Gastrocnemius medialis (tissue), 4 donors: ENCODE measurements at places on chromosomes 16 and 17.

DNA sequence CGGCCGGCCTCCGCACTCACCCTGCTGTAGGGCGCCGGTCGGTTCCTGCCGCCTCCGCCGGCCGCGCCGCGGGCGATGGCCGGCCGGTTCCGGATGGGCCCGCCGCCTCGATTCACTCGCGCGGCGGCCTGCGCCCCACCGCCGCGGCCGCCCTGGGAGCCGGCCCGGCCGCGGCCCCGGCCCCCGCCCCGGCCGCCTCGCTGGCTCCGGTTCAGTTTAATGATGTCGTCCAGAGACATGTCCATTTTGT, 158 bp downstream of the ALYREF start:
- DNase-seq, result no peak

DNA sequence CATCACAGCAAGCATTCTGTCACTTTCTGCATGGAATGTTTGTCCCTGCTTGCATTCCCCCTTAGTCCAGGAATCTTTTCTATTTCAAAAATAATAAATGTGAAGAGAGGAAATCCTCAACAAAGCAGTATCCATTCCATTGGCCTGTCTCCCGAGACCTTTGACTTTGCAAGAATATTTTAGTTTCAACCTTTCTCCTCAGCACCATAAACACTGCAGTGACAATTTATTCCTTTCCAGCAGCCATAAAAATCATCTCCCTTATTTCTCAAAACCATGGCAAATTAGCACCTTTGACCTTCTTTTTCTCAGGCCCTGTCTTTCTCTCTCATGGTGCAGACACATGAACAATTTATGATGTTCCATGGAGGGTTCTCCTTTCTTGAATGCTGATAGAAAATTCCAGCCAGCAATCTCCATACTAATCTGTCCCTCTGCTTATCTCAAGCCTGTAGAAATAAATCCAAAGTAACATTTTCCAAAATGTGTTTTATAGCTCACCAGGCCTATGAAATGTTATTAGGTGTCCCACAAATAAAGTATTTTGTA, 352.1 kb upstream of the CCL2 start:
- DNase-seq, result no peak

DNA sequence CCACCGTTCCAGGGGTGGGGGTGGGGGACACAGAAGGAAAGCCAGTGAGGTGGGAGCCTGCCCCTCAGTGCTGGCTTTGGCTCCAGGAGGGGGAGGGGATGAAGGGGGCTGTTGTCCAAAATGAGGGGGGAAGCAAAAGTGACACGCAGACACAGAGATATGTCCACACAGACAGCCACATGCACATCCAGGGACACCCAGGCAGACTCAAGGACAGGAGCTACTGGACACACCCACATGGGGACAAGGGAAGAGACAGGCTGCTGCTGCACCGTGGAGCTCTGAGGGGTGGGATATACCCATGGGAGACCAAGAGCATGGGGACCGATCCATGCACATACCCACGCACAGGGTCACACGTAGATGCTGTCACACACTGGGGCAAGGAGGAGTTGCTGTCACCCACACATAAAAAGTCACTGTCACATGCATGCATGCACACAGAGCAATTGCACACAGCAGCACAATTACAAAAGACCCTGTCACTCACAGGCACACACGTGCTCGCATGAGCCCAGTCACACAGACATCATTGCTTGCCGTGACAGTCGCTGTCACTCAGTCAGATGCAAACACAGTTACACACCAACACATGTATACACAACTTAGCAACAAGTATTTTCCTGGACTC, 1.3 kb downstream of the THRA start:
- DNase-seq, result peak; percentile 80

DNA sequence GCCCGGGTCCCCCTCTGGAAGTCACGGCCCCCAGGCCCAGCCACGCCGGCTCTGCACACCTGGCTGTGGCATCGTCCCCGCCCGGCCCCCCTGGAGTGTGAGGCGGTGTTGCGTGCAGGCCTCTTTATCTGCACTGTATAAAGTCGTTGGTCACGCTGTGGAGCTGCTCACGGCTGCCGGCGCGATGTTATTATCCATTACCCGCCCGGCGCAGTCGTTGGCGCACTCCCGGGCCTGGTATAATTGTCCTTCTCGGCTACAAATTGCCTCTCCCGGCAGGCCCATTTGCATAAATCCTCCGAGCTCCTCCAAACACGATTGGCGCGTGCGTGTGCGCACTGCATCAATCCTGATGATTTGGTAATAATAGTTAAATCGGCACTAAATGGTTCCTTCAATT, 57.8 kb downstream of the BAHCC1 start:
- DNase-seq, result no peak

- no peak for DNase-seq
Measured at GRCh38 chr17:82718986-82719685, 2.6 kb downstream of the FN3KRP start.

- DNase-seq, result no peak
Measured at GRCh38 chr16:80580109-80580832, 39.5 kb downstream of the DYNLRB2 start.

DNA sequence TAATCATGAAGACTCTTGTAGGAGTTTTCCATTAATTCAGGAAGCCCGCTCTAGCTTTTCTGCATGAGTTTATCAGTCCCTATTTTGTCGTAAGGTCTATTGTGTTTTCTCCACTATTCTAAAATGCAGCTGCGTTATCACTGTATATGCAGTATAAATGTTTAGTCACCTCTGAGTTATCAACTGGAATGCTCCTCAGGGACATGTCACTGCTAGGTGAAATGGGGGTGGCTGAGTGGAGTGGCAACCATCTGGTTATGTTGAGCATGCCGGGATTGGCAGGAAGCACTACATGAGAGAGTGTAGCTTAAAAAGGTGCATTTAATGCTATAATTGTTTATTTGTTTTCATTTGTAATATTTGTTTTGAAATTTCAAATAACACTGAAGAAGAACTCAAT, 285.2 kb upstream of the ELAC2 start:
- DNase-seq, result no peak

DNA sequence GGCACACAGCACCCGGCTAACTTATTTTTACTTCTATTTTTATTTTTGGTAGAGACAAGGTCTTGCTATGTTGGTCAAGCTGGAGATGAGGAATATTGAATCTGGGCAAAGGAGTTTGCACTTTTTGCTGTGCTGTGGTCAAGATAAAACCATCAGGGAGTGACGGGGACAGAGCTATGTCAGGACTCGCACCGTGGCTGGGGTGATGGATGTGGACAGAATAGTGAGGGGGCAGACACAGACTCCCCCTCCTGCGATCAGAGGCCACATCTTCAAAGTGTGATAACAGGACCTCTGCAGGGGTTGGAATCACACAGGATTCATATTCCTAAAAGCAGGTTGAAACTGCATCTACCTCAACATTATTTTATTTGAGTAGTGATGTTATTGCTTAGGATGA, 25.6 kb downstream of the IL21R start:
- DNase-seq, result no peak

- DNase-seq, result peak; percentile 77
Measured at GRCh38 chr16:17404941-17405689, 65.6 kb downstream of the XYLT1 start.

GRCh38 chr16:48126801-48127644, 28.8 kb downstream of the ABCC12 start:
- DNase-seq, result peak; percentile 24

DNA sequence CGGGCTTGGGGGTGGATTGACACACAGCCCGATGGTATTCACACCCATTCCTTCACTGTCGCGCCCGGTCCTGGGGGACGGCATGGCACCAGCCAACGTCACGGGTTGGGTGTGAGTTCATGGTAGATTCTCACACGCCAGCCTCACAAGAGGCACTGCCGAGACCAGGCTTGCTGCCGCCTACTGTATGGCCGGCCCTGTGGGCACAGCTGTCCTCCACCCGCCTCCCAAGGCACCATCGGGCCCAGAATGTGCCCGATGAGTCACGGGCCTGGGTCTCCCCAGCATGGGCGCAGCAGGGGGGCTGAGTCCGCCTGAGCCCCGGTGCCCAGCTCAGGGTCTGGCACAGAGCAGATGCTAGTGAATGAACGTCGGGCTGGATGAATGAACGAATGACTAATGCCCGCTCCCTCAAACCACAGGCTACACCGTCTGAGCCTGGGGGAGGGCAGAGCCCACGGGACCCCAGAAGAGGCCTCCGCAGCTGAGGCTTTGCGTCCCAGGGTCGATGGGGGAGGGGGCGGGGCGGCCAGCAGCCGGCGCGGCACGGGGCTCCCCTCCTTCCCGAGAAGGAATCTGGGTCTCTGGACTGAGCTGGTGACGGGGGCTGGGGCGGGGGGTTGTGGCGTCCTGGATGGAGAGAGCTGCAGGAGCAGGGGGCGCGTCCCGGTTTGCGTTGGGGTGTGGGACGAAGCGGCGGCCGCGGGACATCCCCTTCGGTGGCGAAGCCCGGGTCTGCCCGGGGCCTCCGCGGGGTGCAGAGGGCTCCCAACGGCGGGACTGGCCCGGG, 829 bp downstream of the PITPNM3 start:
- DNase-seq, result no peak

DNA sequence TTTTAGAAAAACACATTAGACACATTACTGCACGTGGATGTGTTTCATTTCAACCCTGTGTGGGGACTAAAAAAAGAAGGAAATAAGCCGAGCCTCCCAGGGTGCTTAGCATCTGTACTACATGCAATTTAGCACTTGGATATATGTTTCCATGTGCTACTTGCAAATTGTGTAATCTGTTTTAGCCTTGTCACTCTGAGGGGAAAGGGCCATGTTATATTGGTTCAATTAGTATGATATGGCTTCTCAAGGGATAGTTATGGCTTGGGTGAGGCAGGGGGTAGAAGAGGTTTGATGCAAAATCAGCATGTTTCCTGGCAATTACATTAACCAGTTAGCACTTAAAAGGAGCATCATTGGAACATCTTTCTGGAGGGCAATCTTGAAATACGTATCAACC, 353.5 kb upstream of the GOT2 start:
- DNase-seq, result no peak

- no peak for DNase-seq
Measured at GRCh38 chr16:56242740-56243139, 51.5 kb downstream of the GNAO1 start.

- DNase-seq, result no peak
Measured at GRCh38 chr17:2776589-2777241, 19.5 kb upstream of the RAP1GAP2 start.

GRCh38 chr17:4599505-4600281, 15.4 kb downstream of the SMTNL2 start:
- peak; percentile 97 for DNase-seq

DNA sequence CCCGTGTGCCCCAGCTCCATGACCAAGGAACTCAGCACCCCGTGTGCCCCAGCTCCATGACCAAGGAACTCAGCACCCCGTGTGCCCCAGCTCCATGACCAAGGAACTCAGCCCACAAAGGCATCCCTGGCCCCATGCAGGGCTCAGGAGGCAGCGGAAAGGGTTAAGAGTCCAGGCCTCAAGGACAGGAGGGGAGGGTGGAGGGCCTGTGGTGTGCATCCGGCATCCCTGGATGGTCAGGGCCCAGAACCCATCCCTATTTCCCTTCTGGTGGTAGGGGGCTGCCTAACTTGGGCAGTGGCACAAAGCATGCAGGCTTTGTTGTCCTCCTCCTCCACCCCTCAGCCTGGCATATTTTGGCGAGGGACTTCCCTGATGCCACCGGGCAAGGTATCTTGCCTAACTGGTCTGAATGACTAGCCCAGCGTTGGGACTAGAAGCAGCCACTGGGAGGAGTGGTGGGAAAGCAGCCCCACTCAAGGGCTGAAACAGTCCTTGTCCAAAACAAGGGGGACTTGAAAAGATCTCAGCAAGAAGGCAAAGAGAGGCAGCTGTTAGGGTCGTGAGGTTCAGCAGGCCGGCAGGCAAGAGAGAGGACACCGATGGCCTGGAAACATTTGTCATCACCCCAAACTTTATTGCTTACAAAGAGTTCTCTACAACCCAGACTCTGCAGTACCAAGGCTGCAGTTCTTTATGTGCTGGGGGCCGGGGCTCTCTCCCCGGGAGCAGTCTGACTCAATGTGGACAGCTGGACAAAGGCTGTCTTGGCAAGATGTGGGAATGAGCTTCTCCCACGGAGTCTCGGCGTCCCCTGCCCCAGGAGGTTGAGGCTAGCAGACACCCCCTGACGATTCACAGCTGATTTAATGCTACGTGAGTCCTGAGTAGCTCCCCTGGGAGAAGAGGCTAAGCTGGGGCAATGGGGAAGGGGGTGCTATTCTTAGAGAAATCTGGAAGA, 902 bp upstream of the SPATA32 start:
- DNase-seq, result peak; percentile 21

- no peak for DNase-seq
Measured at GRCh38 chr17:72600934-72601333, 480.1 kb downstream of the SOX9 start.

DNA sequence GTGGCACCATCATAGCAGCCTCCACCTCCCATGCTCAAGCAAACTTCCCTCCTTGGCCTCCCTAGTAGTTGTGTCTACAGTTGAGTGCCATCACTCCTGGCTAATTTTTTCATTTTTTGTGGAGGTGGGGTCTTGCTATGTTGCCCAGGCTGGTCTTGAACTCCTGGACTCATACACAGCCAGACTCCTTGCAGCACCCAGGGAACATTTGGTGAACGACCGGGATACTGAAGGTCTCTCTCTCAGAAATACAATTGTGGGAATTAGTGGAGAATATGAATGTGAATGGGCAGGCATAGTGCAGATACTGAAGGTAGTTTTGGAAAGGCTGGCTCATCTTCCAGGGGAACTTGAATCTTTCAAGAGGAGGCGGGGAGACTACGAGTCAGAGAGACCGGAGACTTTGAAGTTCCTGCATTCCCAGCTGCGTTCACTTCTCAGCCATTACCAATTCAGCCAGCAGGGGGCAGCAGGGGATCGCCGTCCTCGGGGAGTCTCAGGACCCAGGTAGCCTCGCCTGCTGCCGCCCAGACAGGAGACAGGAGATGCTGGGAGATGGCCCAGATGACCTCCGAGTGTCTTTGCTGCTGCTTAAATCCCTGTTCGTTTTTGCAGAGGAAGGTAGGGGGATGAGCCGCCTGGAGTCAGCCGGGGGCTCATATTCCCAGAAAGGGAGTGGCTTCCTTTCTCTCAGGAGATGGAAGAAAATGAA, 68.6 kb downstream of the HAPSTR1 start:
- DNase-seq, result no peak

DNA sequence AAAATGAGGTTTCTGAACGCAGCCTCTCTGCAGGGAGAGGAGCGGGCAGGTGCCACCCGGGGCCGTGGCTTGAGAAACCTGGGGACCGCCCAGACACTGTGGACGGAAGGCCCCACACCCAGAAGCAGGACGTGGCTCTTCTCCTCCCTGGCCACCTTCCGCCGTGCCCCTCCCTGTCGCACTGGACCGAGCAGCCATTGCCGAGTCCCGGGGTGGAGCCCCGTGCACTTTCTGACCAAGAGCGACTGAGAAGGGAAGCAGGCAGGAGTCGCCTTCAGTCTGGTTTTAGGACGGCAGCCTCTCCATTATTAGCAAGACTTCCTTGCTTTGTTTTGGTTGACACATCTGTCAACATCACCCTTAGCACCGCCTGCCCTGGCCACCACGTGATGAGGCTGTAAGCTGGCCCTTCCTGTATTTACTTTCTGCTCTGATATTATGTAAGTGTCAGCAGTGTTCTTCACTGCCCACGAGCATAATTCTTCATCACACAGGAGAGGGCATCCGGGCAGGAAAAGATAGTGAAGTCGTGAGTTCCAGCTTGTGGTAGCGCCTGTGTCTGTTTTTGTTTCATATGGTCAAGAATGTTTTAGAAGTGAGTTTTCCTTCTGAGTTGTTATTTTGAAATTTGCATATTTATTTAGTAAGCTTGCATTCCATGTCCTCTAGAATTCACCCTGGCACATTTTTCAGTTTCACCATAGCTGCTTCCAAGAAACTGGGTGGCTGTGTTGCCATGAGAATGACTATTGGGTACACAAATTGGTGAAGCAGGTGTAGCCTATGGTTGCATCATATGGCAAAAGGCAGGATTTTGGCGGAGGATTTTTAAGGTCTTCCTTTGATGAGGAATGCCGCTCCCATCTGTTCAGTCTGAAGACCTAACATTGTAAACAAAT, 1.0 kb downstream of the HERPUD1 start:
- peak; percentile 87 for DNase-seq
